ENCODE measurements at places on chromosomes 11 and 22.

- no peak for DNase-seq
These were observed 9.5 kb upstream of the DENND5A start for GRCh38 chr11:9274499-9275258.

DNA sequence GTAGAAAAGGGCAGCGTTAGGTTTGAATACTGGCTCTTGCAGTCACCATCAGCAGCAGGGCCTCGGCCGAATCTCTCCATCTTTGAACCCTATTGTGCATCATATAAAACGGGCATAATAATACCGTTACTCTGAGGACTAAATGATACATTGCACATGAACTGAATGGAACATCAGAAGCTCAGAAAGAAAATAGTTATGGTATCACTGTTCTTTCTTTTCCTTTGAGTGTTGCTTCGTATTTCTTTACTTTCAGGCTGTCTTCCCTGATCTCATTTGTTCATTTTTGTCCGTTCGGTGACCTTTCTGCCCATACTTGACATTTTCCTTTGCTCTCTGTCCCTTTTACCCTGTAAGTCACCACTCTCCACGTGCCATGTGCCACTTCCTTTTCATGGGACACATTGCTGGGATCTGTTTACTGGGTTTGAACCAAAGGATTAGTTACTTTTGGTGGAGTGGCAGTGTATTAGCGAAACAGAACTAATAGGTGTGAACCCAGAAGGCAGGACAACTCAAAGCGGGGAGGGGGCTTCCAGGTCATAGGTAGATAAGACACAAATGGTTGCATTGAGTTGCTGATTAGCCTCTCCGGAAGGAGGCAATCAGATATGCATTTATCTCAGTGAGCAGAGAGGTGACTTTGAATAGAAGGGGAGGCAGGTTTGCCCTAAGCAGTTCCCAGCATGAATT, 717 bp upstream of the ZNF202 start:
- DNase-seq = no peak

GRCh38 chr22:43400449-43400848, 11.4 kb upstream of the MPPED1 start:
- DNase-seq = no peak

GRCh38 chr22:43562843-43563242, 151.0 kb downstream of the MPPED1 start:
- no peak for DNase-seq

GRCh38 chr11:79100093-79100910, 340.5 kb downstream of the TENM4 start:
- peak; percentile 73 for DNase-seq

DNA sequence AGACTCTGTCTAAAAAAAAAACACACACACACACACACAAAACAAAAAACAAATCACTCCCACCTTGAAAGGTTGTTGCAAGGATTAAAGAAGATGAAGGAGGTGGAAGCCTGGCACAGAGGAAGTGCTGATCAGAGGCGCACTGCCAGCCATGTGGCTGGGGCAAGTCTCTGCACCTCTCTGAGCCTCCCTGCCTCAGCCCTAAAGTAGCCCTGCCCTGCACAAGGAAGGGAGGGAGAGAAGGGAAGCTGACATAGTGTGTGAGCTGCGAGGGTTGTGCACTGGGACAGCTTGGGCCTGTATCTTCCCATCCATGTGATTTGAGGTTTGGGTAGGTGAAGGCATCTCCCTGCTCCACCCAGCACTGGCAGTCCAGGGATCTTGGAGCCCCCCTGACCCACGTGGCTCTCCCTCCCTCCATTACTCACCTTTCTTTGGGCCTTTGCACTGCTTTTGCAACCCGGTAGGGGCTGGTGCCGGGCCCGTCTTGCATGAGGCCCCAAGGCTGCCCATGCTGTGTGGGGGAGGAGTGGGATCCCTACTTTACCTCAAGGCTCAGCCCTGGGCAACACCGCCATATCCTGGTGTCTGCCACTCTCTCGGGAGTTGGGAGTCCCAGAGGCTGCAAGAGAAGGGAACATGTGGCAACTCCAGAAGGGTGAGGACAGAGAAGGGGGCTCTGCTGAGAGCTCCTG, 30.5 kb downstream of the IFT27 start:
- DNase-seq = no peak

- no peak for DNase-seq
These were observed 95.7 kb downstream of the STIM1 start for GRCh38 chr11:3950996-3951660.

GRCh38 chr22:22935056-22935545, 47.5 kb downstream of the IGLL5 start:
- DNase-seq = no peak

GRCh38 chr11:35549787-35550186, 24.4 kb upstream of the PAMR1 start:
- DNase-seq = no peak

- DNase-seq = no peak
These were observed 398.5 kb downstream of the TBC1D22A start for GRCh38 chr22:47160781-47161520.

DNA sequence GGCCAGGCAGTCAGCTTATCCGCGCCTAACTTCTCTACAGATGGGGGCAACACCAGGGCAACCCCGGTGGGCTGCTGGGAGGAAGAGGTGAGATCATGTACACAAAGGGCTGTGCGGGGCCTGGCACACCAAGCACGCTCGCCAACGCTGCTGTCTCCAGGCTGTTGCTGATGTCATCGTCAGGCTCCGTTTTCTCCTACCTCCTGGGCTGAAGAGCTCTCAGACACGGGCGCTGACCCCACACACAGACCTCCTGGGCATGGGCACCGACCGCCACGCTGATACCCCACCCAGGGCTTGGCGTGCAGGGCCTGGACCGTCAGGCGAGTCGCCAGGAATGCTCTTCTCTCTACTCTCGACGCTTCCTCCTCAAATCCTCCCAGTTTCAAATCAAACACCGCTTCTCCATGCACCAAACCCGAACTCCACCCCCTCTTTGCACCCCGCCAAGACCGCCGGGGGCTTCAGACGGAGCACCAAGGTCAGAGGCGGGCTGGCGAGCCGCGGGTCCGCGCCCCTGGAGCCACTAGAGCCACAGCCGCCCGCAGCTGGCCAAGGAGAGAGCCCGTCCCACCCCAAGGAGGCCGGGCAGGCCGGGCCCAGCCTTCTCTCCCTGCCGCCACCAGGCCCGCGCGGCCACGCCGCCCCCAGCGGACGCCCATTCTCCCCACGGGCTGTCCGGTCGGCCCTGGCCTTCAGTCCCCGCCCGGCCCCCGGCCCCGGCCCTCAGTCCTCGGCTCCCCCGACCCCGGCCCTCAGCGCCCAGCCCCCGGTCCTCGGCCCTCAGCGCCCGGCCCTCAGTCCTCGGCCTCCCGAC, 772 bp downstream of the SBF1 start:
- no peak for DNase-seq

DNA sequence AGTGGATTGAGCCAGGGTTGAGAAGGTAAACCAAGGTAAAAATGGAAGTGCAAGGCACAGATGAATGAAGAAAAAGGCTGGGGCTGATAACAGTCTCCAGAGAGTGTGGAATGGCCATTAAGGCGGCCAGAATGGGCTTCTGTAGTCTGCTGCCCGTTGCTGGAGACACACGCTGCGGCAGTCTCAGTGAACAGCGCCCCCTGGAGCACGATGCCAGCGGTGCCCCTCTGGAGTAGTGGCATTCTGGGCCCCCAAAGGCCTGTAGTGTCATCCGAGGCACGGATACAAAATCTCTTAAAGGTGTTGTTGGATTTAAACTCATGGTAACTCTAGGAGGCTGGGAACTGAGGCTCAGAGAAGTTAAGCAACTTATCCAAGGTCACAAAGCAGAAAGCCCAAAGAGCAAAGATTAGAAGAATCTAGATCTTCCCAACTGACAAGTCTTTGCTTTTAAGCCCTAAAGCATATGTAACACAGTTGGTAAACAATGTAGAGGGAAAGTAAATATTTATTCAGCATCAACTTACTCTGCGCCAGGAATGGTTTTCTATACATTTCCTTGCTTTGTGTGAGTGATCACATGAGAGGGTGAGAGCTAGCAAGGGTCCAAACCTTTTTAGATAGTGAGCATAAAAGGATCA, 18.2 kb downstream of the KCNJ1 start:
- DNase-seq = peak; percentile 74

- DNase-seq = no peak
These were observed 17.9 kb upstream of the HYLS1 start for GRCh38 chr11:125869521-125869920.

- no peak for DNase-seq
These were observed 143.8 kb upstream of the DDI1 start for GRCh38 chr11:103892603-103893002.

- no peak for DNase-seq
These were observed at the start of gene MLC1 for GRCh38 chr22:50085211-50085972. Gene MLC1 (minus strand): TSS chr22:50085426. CDS start chr22:50084902, 524 bp downstream.

DNA sequence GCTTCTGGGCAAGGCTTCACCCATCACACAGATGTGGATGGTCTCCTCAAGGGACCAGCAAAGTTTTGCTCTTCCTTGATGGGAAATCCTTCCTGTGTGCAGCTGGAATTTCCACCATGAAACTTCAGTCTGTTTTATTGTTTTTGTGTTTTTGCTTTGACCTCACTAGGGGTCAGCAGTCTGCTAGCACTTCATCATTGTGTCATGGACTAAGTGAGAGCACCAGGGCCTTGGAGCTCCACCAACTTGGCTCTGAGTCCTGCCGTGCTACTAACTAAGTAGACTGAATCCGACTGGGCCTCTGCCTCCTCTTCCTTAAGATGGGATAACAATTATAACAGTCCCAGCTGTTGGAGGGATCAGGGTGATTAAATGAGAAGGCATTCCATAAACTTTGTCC, 305.8 kb upstream of the NCAM1 start:
- no peak for DNase-seq

GRCh38 chr22:44366372-44367300, 53.9 kb upstream of the SHISAL1 start:
- DNase-seq = no peak

DNA sequence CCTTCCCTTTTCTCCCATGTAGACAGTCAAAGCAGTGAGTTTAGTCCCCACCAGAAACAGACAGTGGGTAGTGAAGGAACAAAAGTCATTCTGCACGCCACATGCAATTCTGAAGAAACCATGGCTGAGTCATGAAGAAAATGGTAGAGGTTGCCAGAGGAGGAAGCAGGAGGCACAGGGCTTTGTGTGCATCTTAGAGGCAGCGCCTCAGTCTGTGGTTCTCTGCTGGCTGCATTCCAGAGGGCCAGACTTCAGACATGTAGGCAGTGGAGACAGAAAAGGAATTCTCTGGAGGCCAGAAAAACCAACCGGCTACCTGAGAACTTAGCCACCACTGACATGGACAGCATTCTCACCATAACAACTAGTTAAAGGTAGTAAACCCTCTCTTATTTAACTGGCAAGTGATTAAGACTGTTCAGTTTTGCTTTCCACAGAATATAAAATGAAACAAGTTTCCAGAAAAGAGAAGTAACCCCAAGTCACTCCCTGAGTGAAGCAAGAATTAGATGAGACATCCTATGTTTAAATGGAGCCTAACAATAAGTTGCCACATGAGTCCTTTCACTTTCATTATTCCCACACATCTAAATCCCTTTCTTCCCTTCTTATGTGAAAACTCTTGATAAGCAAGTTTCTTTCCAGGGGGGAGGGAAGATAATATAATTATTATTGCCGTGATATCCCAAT, 556.1 kb downstream of the SOX6 start:
- DNase-seq = no peak

DNA sequence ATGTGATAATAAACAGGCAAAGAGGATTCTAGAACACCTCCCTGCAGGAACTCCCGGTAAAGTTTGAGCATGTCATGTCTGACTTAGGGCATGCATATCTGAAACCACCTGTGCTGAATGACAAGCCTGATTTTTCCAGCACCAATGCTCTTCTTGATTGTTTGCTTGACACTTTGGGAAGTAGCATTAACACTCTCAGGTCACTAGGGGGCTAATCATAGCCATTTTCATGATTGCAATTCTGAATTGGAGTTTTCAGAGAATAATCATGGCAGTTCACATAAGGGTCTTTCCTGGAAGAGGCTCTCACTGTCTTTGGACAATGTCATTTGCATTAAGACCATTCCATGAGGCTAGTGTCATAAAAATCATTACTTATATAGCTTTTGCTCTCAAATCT, 234.4 kb upstream of the MTNR1B start:
- DNase-seq = no peak

GRCh38 chr11:85843929-85844328, 11.3 kb upstream of the CCDC83 start:
- DNase-seq = no peak

GRCh38 chr11:107741044-107741823, 29.4 kb upstream of the SLN start:
- DNase-seq = peak; percentile 61

DNA sequence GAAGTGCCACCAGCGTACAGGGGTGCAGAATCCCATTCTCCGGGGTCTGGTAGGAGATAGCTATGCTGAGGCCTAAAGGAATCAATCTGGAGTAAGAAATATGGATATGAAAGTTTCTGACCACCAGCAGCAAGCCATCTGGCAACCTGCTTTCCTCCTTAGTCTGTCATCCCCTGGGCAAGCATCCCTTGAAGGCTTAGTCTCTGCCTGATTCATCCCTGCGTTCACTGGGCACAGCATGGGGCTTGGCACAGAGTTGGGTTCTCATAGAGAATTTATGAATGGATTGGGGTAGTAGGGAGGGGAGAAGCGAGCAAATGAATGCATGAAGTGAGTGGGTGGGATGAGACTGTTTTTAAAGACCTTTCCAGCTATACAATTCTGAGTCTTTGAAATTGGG, 85.8 kb upstream of the NARS2 start:
- DNase-seq = no peak

DNA sequence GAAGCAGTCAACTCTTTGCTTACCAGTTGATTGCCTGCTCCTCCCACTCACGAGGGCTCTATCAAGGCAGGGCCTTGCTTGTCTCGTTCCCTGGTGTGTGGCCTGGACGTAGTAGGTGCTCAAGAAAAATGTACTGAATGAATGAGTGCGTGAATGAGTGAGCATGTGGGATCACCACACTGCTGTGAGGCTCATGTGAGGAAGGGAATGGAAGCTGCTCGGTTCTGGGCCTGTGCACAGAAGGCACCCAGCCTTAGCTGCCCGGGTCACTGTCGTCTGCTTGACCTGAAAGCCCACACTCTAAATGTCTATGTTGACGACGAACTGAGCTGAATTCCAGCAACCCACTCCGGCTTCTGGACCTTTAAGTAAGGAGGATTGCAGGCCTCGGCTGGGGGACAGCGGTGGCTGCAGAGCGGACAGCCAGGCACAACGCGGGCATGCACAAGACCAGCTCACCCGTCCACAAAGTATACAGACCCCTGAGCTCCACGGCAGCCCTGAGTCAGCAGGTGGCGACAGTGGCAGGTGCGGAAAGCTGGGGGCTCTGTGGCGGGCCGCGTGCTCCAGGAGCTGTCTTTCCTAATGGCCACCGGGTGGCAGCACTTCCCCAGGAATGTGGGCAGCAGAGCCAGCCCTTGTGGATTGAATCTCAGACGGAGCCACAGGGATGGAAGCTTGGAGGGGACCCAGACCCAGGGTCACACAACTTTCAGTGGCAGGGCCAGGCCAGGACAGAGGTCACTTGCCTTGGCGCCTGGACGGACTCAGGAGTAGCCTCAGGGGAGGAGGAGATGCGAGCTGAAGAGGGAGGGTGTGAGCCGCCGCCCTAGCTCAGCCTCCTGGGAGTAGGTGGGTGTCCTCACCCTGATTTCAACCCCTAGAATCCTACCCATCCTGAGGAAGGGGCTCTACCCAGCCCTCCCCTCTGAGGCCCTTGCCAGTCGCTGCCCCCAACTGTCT, 5.0 kb upstream of the PICK1 start:
- DNase-seq = peak; percentile 91

GRCh38 chr11:130634961-130635473, 186.6 kb downstream of the ADAMTS15 start:
- DNase-seq = no peak

GRCh38 chr11:126135235-126136176, 72.8 kb upstream of the CDON start:
- DNase-seq = no peak
